ENCODE measurements at places on chromosomes 5 and 9. TPM values are rescaled to one million over a fixed set of nuclear protein-coding genes. Genes with fewer than 3 reads are reported as not detected.

- no peaks in the 10 kb centered on the region for H3K4me1 ChIP-seq
- no peak overlapping the region for H3K27ac ChIP-seq
- H3K36me3 ChIP-seq, result no peaks in the 10 kb centered on the region
- no peaks in the 10 kb centered on the region for H3K27me3 ChIP-seq
- no peak for DNase-seq
These were observed 108.5 kb downstream of the ZSWIM6 start for GRCh38 chr5:61440596-61440995.

DNA sequence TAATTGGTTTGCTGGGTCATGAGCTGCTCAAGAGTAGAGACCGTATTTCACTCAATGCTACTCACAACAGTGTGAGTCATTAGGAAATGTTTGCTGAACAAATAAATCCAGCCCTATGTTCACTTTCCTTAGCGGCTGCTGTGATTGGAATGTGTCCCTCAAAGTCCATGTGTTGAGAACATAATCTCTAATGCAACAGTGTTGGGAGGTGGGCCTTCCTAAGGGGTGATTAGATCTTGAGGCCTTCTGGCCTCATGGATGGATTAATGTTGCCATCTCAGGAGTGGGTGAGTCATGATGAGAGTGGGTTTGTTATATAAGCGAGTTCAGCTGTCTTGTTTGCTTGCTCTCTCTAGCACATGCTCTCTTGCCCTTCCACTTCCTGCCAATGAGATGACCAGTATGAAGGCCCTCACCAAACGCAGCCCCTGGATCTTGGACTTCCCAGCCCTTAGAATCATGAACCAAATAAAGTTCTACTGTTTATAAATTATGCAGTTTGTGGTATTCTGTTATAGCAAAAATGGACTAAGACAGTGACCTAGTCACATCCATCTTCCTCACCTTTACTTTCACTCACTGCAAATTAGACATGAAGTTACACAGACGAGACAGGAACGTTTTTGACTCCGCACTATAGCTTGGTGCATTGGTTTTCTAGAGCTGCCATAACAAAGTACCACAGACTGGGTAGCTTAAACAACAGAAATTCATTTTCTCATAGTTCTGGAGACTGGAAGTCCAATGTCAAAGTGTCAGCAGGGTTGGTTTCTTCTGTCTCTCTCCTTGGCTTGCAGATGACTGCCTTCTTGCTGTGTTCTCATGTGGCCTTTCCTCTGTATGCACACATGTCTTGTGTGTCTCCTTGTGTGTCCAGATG lies 50.9 kb upstream of the FAM169A start:
- H3K4me3 ChIP-seq, result no peak overlapping the region
- H3K27me3 ChIP-seq, result no peaks in the 10 kb centered on the region
- H3K4me1 ChIP-seq, result peaks cover 8% of the 10 kb centered on the region
- no peaks in the 10 kb centered on the region for H3K36me3 ChIP-seq
- H3K27ac ChIP-seq, result no peak overlapping the region

DNA sequence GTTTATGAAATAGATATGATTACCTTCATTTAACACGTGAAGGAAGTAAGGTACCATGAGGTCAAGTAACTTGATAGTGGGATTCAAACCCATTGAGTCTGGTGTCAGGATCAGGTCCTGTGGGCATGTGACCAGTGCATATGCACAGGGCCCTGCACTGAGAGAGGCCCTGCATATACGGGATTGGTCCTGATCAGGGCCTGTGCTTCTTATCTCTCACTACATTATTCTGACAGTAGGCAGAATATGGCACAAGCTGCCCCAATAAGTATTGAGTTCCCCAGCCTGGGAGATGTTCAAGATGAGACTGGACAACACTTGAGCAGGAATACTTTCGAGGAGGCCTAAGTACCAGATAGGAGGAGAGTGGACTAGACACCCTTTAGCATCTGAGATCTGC lies 44.0 kb downstream of the GALNT10 start:
- no peak overlapping the region for H3K27ac ChIP-seq
- no peaks in the 10 kb centered on the region for H3K36me3 ChIP-seq
- no peak overlapping the region for H3K4me3 ChIP-seq

- no peaks in the 10 kb centered on the region for H3K36me3 ChIP-seq
- H3K4me3 ChIP-seq, result no peak overlapping the region
- H3K27ac ChIP-seq, result no peak overlapping the region
These were observed 1696.9 kb upstream of the WWC1 start for GRCh38 chr5:166594567-166594966.

GRCh38 chr9:136004712-136005111 lies 43.5 kb upstream of the UBAC1 start:
- H3K4me3 ChIP-seq, result no peak overlapping the region
- H3K36me3 ChIP-seq, result no peaks in the 10 kb centered on the region
- no peaks in the 10 kb centered on the region for H3K27me3 ChIP-seq
- DNase-seq, result no peak

DNA sequence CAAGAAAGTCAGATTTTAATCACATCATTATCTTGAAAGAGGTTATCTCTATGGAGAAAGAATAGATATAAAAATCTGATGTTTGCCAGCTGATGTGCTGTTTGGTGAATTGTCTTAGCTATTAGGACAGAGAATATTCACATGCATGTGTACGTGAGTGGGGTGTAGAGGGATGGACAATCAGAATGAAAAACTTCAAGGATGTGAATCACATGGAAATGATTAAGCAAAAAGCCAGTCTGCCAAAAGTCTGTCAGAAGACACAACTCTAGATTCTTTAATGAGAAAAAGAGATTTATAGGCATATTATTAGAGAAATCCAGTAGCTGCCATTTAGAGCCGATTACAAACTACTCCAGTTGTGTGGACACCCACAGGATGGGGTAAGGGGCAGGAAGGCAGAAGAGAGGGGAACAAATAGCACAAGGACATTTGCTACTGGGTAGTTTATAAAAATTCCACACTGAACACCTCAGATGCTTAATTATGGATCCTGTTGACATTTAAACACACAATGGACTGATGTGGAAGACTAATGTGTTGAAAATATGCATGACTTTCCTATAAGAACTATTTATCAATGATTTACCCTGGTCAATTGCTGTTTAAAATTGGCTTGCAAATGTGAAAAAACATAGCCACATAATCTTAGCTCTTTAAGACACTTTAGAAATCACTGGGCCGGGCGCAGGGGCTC lies 127.4 kb downstream of the PTTG1 start:
- H3K27me3 ChIP-seq, result no peaks in the 10 kb centered on the region
- H3K4me3 ChIP-seq, result no peak overlapping the region
- no peak for DNase-seq
- no peak overlapping the region for H3K27ac ChIP-seq
- H3K36me3 ChIP-seq, result no peaks in the 10 kb centered on the region

- H3K36me3 ChIP-seq, result no peaks in the 10 kb centered on the region
- no peak for DNase-seq
- H3K4me3 ChIP-seq, result no peak overlapping the region
- H3K27me3 ChIP-seq, result no peaks in the 10 kb centered on the region
- no peak overlapping the region for H3K27ac ChIP-seq
These were observed 227.3 kb upstream of the GLRA1 start for GRCh38 chr5:152151940-152152339.

DNA sequence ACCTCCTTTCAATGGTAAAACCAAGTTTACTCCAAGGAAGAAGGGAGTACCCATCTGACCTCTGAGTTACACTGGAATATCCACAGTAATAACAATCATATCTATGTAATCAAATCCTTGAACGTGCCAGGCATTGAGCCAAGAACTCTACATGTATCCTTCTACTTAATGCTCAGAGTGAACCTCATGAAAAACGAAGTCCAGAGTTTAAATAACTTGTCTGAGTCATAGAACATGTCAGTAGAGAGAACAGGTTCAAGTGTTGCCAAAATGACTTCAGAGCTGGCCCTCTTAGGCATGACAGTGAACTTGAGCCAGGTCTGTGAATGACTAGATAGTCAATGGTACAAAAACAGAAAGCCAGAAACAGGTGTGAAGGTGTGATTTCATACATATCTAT lies 164.1 kb upstream of the ZNF618 start:
- H3K4me3 ChIP-seq, result no peak overlapping the region
- no peaks in the 10 kb centered on the region for H3K36me3 ChIP-seq
- no peak overlapping the region for H3K27ac ChIP-seq
- no peaks in the 10 kb centered on the region for H3K4me1 ChIP-seq

DNA sequence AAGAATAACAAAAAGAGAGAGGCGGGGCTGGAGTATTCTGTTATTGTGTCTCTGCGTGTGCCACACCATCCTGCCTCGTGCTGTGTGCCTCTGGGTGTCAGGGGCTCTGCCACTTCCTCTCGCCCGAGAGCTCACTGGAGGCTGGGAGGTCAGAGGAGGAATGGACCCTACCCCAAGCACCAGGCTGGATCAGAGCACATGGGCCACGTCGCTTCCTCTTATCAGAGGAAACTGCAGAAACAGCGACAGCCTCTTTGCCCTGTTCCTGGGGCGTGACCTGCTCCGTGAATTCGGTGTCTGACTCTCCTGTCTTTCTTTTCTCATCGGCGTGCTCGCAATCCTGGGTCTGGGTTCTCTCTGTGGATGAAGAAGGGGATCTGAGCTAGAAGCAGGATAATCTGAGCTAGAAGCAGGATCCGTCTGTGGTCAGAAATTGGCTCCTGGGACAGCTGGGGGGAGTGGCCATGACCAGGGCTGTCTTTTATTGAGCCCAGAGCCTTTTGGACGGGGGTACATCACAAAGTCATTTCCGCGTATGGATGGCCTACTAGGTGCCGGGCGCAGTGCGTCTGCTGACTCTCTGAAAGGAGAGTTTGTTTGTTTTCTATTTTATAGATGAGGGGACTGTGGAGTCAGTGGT lies 150.3 kb upstream of the COL5A1 start:
- H3K4me3 ChIP-seq, result no peak overlapping the region
- H3K36me3 ChIP-seq, result no peaks in the 10 kb centered on the region
- DNase-seq, result no peak
- no peaks in the 10 kb centered on the region for H3K27me3 ChIP-seq
- no peak overlapping the region for H3K27ac ChIP-seq

- H3K27ac ChIP-seq, result no peak overlapping the region
- H3K4me3 ChIP-seq, result no peak overlapping the region
- no peaks in the 10 kb centered on the region for H3K36me3 ChIP-seq
These were observed 49.1 kb upstream of the CLK4 start for GRCh38 chr5:178675922-178676321.

CCDC171 gene
- total RNA-seq, result 1.6 TPM

MCC gene
- total RNA-seq, result 23.0 TPM

PRR16 gene
- 2.3 TPM for total RNA-seq

FAM221B gene
- total RNA-seq, result not detected

NR4A3 gene
- 0.22 TPM for total RNA-seq

RNF183 gene
- total RNA-seq, result not detected

LRRC70 gene
- total RNA-seq, result 24.5 TPM

All from endothelial cell of umbilical vein (primary cell).